ENCODE measurements at places on chromosomes 6 and 20.

DNA sequence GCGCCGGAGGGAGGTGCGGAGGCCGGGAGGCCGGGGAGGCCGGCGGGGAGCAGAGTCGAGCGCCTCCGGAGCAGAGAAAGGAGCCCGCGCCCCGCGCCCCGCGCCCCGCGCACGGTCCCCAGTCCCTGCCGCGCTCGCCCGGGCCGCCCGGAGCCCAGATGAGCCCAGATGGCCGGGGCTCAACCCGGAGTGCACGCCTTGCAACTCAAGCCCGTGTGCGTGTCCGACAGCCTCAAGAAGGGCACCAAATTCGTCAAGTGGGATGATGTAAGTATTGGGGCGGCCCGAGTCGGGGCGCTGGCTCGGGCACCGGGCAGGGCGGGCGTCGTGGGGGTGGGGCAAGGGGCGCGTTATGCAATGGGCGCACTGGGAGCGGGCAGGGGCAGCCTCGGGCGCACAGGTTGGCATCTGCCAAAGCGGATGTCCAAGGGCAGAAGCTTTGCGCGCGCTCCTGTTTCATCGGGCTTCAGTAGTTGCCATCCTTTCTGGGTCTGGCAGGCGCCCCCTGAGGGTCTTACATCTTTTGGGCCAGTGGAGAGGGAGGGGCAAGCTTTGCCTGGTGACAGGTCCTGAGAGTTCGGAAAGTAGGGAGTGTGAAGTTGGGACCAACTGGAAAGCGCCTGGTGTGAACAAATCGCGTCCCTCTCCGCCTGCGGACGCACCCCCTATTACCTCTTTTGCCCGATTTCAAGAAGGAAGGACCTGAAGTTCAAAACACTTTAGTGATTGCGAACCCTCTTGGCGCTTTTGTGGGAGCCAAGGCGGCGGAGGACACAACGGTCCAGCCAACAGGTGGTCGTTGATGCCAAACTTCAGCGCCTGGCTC is 631 bp downstream of the PLCB1 start:
- peak; percentile 77 for DNase-seq

DNA sequence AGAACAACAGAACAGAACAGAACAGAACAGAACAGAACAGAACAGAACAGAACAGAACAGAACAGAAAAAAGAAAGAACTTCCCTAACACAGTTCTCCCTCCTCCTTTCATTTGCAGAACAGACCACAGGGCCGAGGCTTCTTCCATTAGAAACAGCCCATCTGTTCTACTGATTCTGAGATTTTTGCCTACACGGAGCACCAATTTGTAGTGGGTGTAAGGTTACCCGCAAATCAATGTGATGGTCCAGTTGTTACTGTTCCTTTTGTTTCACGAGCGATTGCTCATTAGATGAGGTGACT is 734 bp upstream of the OGFRL1 start:
- DNase-seq = no peak

DNA sequence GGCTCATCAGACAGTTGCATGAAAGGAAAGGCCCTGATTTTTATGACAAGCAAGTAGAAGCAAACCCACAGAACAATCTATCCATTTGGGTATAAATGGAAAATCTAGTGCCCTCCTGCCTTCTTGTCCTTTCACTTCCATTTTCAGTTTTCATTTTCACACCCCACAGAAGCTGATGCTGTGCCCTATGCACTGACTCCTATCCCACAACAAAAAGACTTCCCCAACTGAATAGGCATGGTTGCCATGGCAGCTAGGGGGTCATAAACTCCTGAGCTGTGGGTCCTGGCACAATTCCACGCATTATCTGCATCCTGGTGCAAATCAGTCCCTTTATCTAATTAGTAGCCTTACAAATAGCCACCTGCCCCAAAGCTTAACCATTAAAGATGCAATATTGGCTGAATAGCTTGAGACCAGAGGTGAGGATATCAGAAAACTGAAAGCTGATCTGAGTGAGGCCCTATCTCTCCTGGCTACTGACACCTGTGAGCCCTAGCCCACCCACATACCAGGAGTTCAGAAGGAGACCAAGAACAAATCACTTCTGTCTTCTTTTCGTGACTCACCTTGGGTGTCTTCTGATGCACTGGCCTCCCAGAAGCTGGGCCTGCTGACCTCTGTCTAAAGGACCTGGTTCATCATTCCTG is 34.9 kb upstream of the HEY2 start:
- no peak for DNase-seq

DNA sequence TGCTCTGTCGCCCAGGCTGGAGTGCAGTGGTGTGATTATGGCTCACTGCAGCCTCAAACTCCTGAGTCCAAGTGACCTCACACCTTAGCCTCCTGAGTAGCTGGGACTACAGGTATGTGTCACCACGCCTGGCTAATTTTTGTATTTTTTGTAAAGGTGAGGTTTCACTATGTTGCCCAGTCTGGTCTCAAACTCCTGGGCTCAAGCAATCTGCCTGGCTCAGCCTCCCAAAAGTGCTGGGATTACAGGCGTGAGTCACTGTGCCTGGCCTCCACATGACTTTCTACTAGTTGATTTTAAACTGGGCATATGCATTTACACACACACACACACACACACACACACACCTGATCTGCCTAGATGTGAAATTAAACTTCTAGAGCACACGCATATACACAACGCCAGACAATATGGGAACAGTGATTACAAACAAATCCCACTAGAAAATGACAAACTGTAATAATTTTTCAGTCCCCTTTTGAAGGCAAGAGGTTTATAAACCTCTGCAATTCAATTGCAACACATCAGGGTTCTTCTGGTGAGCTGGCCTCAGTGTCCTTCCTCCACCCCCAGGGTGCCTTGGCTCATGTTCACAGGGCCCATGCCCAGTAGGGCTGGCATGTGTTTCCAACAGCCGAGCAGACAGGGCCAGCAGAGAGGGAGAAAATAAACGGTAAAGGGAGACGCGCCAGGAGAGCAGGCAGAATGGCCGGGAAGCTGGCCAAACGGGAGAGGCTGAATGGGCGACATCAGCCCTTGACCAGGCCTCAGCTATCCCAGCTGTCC is 31.2 kb downstream of the PARD6B start:
- peak; percentile 85 for DNase-seq

DNA sequence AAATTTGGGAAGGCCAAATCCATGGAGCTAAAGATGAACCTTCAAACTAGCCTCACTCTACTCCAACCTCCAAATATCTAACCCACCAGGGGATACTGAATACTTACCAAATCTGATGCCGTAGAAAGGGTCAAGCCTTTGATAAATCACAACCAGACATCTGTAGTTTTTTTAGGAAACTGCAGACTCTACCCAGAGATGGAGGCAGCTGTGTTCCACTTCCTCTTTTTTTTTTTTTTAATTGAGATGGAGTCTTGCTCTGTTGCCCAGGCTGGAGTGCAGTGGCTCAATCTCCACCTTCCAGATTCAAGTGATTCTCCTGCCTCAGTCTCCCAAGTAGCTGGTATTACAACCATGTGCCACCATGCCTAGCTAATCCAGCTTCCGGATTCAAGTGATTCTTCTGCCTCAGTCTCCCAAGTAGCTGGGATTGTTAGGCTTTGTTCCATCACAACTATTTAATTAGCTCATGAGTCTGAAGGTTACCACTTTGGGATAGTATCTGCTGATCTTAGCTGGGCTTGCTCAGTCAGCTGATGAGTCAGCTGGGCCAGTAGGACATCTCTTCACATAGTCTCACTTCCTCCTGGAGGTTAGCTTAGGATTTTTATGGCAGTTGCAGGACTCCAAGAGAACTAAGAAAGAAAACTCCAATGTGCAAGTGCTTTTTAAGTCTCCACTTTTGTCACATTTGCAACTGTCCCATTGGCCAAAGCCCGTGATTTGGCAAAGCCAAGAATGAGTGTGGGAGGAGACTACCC is 13.3 kb downstream of the FRK start:
- no peak for DNase-seq

DNA sequence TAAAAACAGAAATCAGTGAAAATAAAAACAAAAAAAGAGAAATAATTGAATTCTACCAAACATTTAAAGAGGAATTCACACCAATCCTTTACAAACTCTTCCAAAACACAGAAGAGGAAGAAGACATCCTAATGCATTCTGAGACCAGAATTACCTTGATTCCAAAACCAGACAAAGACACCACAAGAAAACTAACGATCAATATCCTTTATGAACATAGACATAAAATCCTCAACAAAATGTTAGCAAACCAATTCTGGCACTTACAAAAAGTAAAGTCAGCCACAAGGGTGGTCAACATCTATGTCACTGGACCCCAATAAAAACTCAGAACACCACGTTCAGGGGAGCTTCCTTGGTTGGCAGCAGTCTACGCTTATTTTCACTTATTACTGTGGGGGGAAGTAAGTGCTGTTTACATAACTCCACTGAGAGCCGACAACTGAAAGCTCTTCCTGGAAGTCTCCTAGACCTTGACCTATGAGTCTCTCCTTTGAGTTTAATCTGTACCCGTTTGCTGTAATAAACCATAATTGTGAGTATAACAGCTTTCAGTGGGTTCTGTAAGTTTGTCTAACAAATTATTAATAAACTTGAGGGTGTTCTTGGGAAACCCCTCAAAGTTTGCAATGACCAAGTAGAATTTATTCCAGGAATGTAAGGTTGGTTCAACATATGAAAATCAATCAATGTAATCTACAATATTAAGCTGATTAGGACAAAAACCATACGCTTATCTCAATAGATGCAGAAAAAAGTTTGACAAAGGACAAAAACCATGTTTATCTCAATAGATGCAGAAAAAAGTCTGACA is 24.5 kb downstream of the GZF1 start:
- DNase-seq = no peak

DNA sequence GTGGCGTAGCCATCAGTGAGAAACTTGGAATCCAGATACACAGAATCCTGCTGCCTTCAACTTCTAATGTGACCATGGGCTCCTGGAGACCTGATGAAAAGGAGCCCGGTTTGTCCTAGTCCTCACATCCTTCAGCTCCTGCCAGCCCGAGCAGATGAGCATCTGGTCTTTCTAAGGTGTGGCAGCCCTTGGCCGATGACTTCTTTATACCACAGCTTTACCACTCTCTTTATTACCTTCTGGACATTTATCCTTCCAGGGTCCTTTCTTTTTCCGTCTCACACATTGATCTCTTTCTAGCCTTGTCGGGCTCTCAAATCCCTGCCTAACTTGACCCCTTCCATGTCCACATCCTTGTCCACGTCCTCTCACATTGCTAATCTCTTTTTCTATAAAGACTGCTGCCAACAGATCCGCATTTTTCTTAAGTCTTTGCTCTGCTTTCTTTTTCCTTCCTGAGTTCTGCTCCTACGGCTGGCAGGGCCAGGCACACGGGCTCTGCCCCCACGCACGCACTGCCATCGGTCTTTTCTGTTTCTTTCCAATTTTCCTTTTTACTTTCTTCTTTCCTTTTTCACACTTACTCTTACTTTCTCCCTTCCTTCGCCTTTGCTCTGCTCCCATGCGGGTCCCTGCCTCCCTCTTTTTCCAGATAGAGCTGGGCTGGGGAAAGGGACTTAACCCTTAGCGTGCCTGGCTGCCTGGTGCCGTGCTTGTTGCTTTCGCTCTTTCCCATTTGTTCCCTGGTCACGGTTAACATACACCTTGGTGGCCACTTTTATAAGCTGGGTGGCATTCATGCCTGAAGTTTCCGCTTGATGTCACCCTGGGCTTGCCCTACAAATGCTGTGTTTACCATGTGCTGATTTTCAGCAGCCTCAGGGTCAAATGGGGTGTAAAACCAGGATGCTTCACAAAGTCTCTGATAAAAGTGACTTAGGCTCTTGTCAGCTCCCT is 9.4 kb upstream of the GMPR start:
- no peak for DNase-seq

DNA sequence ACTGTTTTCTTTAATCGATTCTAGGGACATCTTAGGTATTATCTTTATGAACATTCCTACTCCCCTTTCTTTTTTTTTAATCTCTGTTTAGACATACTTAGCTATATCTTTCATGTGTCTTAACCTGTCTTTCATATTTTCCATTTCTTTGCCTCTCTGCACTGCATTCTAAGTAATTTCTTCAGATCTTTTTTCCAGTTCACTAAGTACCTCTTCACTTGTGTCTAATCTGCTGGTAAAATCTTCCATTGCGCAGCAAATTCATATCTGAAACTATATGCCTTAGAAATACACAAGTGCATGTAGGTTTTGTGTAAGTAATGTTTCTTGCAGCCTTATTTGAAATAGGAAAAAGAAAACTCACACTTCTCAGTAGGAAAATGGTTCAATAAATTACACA is 165.4 kb upstream of the BTBD3 start:
- no peak for DNase-seq

DNA sequence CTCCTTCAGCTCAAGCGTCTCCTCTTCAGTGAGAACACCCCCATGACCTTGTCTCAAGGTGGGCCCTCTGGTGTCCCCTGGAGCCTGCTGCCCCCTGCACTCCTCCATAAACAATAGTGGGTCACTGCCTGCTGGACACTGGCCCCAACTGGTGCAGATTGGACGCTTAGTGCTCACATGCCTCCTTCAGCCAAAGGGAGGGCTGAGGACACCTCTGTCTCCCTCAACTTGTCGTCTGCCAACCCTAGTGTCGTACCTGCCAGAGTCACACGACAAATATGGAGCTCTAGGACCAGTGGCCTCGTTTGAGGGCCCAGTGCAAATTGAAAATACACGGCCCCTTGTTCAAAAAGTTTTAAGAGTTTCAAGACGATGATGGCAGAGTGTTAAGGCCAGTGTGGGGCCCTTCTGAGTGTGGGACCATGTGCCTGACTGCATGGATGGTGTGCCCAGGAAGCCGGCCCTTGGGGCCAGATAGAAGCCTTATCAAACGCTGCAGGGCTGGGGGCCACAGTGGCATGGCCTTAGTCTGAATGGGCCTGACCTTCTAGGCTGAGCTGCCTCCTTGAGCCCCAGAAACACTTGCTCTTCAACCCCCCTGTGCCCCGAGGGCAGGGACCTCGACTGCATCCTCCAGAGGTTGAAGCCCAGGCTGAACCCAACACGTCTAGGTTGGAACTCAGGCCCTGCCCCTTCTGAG is 20.1 kb downstream of the APCDD1L start:
- DNase-seq = no peak

DNA sequence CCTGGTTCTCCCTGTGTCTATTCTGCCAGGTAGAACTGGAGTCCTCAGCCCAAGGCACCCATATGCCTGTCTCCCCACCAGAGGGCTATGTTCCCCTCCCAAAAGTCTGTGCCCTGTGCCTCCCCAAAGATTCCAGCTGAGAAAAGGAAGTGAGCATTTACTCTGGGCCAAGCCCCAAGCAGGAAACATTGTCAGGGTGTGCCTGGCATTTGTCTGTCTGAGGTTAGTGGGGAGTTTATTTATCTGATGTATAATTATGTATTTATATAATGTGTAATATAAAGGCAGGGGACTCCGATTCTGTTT is 5.6 kb downstream of the GDF5 start:
- no peak for DNase-seq

Measured in pancreas (tissue), 10 donors.